NCI-H1092 (cell line): ENCODE measurements at places on chromosomes 16 and 17.
A peak's percentile ranks its signal among the peaks of the same experiment; 100 is the strongest.

GRCh38 chr16:67969254-67970039 lies 1.0 kb upstream of the SLC12A4 start:
- no peak for DNase-seq

- DNase-seq: no peak
These were observed at the start of gene EVPL for GRCh38 chr17:76027159-76027839. EVPL (minus strand) TSS chr17:76027306; CDS start chr17:76027198, 108 bp downstream.

DNA sequence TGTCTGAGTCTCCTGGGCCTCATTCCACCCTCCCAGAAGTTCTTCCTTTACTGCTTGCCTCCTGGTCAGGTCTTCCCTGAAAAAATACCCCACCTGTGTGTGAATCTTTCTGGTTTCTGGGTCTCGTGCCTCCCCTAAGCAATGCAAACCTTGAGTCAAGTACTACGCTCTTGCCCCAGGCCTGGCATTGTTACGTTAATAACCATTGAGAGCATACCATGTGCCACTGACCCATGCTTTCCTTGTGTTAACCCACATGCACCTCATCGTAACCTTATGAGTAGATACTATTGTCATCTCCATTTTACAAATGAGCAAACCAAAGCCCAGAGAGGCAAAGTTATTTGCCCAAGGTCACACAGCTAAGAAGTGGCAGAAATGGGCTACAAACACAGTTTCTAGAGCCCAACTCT lies 25.4 kb upstream of the TOB1 start:
- no peak for DNase-seq

- no peak for DNase-seq
These were observed 11.1 kb downstream of the NACA2 start for GRCh38 chr17:61579961-61580360.

- DNase-seq: no peak
These were observed 900 bp downstream of the HAP1 start for GRCh38 chr17:41733348-41734138.

DNA sequence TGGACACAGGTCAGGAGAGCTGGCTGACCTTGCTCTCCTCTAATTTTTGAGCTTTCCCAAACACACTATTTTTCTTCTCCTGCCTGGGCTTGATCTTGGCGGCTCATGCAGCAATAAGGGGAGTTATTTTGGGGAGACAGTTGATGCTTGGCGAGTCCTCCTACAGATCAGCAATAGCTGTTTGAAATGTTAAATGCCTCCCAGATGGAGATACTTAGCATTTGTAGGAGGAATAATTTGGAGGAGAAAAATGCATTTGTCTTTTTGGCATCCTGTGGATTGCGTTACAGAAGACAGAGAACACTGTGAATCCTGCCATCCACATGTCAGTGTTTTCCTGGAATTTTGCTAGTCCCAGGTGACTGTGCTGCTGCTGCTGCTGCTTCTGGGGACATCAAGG lies 328.0 kb upstream of the XYLT1 start:
- no peak for DNase-seq

GRCh38 chr17:45833920-45834319 lies 10.8 kb upstream of the SPPL2C start:
- DNase-seq: peak; percentile 37

GRCh38 chr16:57141822-57142631 lies 43.8 kb downstream of the PSME3IP1 start:
- no peak for DNase-seq

- DNase-seq: no peak
These were observed 21.8 kb downstream of the ITGB3 start for GRCh38 chr17:47275245-47275984.

DNA sequence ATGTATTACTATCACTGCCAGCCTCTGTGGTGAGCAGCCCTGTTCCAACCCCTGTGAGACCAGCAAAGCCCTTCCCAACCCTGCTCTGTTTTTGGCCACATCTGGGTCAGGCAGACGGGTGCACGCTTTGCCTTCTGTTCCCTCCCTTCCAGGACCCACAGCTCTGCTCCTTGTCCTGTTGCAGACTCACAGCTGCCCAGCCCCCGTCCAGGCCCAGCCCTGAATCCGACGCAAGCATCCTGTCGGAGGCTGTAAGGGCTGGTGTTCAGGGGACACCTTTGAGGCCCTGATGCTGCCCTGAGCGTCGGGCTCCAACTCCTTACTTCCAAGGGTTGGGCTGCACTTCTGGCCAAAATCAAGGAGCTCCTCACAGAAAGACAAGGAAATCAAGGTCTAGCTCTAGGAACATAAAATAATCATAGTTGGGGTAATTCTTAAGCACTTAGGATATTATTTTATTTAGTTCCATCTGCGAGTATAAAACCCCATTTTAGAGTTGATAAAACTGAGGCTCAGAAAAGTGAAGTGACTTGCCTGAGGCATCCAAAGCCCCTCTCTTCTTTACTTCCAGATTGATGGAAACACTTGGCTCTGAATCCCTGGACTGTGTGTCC lies 14.3 kb upstream of the SRCIN1 start:
- DNase-seq: no peak

DNA sequence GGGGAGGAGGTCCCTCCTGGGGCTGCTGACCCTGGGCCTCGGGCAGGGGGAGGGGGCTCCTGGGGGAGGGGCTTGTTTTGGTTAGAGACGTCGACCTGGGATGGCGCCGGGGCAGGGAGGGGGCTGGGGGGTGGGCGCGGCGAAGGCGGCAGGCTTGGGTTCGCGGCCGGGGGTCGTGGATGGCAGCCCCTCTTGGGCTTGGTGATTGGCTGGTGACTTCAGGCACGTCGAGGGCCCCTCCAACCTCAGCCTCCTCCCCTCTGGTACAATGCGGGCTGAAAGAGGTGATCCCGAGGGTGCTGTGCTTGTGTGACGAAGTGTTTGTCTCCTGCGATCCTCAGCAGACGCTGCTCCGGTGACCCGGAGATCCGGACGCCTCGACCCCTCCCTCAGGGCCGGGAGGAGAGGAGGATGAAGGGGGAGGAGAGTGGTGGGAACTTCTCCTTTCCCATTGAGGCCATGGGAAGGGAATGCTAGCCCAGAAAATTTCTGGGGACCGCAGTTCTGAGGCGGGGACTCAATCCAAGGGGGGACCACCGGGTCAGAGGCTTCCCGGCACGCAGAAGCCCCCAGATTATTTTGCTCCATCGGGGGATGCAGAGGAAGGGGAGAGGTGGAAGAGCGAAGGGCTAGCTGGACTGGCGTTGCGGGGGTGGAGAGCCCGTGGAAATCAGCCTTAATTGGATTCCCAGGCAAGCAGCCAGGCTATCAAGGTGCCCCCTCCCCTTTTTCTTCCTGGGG lies 43.9 kb downstream of the RAI1 start:
- DNase-seq: no peak

GRCh38 chr17:27282054-27282551 lies 11.8 kb upstream of the WSB1 start:
- DNase-seq: no peak

DNA sequence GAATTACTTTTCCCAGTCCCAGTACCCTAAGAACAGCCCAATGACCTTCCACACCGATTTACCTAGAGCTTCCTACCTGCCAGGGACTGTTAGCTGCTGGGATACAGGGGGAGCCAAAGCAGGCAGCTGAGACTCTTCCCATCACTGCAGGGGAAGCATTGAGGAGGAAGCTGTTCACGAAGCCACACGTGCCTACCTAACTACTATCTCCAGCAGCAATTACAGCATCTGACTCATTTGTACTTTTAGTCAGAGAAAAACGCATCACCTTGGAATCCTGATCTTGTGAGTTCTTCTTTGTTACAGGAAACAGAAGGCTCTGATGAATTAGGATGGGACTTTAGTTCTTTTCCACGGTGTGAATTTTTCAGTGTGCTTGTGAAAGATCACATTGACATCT lies 113.7 kb upstream of the DHX40 start:
- DNase-seq: no peak

DNA sequence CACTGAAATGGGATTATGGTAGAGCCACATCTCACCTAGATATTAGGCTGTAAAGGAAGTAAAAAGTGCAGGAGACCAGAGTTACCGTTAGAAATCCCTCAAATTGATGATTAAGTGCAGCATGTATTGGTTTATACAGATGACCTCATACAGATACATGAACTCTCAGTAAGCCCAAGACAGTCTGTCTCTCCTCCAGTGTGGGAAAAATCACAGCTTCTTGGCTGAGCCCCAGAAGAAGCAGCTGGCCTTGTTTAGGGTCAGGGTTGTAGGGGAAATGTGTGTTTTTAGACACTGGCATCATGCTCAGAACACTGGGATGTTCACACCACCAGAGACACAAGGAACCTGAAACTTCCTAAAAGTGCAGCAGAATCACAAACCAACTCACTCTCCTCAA lies 135.9 kb downstream of the KATNIP start:
- DNase-seq: no peak

DNA sequence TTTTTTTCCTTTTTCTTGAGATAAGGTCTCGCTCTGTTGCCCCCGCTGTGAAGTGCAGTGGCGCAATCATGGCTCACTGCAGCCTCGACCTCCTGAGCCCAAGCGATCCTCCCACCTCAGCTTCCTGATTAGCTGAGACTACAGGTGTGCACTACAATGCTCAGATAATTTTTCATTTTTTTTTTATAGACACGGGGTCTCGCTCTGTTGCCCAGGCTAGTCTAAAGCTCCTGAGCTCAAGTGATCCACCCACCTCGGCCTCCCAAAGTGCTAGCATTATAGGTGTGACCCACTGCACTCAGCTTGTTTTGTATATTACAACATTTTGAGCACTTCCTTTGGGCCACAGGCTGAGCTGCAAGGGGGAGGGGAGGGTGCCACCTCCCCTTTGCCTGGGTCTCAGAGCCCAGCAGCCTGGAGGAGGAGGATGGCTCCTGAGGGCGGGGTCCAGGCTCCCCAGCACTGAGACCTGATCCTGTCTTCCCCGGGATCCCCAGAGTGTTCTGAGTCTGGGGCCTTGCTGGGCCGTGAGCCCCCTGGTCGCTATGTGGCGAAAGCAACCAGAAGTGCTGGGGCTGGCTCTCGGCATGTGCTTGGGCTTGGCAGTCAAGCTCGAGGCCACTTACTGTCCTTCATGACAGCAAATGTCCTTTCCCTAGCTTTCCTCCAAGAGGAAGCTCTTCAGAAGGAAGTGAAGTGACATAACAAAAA lies 8.1 kb downstream of the DEF8 start:
- no peak for DNase-seq

GRCh38 chr17:78407387-78408000 lies 29.0 kb downstream of the PGS1 start:
- no peak for DNase-seq

GRCh38 chr17:78645421-78646295 lies 68.5 kb upstream of the DNAH17 start:
- DNase-seq: no peak

- no peak for DNase-seq
These were observed 71.3 kb upstream of the METRNL start for GRCh38 chr17:83008186-83008510.

DNA sequence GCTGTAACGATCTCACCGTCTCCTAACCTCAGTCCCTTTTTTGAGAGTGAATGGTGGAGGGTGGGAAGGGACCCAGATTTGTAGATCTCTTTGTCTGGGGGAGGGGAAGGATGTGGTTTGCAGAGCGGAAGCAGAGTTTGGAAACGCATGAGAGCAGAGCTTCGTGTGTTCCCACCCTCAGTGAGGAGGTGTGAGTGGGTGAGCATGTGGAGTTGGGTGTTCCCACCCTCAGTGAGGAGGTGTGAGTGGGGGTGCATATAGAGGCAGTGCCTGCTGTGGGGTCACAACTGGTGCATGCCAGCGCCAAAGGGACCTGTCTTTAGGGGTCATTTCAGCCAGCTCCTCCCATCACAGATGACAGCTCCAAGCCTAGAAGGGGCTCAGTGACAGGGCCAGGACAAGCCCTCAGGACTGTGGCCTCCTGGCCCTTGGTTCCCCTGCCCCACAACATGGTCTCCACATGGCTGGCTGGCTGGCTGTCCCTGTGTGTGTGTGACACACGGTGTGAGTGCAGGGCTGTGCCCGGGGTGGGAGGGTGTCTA lies 1.8 kb upstream of the CISD3 start:
- DNase-seq: no peak

- no peak for DNase-seq
These were observed 405.6 kb downstream of the PMP22 start for GRCh38 chr17:14859542-14859941.

- no peak for DNase-seq
These were observed 27.5 kb downstream of the TMC7 start for GRCh38 chr16:19011169-19011731.
